ENCODE measurements at places on chromosomes 1 and 21. TPM values are rescaled to one million over a fixed set of nuclear protein-coding genes. Genes with fewer than 3 reads are reported as not detected.

DNA sequence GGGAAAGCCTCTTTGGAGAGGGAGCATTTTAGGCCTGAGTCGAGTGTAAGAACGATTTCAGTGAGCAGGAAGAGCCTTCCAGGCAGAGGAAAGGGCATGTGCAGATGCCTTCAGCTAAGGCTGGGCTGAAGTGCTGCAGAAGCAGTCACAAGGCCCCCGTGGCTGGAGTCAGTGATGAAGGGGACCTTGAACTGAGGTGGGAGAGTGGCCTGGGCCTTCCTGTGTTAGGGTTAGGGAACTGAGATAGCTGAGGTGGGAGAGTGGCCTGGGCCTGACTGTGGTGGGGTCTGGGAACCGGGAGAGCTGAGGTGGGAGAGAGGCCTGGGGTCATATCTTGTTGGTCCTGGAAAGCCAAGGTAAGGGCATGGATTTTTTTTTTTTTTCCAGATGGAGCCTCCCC is 50.9 kb upstream of the ETV3 start:
- no peak for DNase-seq

GRCh38 chr1:78651241-78651640 is 1.6 kb downstream of the IFI44 start:
- DNase-seq = no peak

Gene RGS4
- 0.81 TPM for total RNA-seq

GRCh38 chr1:32933742-32934322 is 30.8 kb downstream of the RNF19B start:
- DNase-seq = no peak

GRCh38 chr1:10867914-10868598 is 71.6 kb upstream of the CASZ1 start:
- no peak for DNase-seq

DNA sequence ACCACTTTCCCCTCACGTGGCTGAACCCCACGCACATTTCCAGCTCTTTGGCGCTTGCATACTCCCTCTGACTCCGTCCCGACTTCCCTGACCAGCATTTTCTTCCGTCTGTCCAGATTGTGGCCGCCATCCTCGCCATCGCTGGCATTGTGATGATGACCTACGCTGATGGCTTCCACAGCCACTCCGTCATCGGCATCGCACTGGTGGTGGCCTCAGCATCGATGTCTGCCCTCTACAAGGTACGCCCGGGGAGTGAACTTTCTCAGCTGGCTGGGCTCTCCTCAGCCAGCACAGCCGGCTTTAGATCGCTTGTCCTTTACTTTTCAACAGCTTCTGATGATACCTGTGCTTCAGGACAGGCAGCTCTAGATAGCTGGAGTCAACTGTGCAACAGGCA is 56.8 kb upstream of the COA6 start:
- DNase-seq = no peak

GRCh38 chr1:51840743-51841461 is 37.6 kb downstream of the NRDC start:
- DNase-seq = no peak

DNA sequence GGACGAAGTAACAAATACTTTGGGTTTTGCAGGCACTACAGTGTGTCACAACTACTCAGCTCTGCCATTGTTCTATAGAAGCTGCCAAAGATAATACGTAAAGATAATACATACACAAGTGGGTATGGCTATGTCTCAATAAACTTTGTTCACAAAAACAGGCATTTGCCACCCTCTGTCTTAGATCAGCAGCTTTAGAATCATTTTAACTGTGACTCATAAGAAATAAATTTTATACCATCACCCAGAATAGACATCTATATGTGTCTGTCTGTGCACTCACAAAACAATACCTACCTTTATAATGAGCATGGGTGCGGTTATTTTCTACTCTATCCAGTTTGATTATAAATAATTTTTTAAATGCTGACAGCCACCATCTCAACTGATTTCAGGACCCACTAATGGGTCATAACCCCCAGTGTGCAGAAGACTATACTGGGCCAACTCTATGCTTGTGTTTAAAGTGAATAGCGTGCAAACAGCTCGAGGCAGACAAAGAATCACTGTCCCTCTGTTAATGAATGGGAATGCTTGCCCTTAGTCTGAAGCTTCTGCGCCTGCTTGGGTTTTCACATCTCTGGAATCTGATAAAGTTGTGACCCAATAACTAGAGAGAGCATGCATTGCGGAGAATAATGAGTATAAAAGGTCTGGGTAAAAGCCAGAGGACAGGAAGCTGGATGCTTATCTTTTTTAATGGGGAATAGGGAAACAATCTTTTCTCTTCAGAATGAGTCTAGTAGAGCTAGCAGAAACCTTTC is 216.2 kb downstream of the PLPP3 start:
- no peak for DNase-seq

GRCh38 chr1:152770411-152770810 is 4.5 kb upstream of the LCE1F start:
- DNase-seq = no peak

DNA sequence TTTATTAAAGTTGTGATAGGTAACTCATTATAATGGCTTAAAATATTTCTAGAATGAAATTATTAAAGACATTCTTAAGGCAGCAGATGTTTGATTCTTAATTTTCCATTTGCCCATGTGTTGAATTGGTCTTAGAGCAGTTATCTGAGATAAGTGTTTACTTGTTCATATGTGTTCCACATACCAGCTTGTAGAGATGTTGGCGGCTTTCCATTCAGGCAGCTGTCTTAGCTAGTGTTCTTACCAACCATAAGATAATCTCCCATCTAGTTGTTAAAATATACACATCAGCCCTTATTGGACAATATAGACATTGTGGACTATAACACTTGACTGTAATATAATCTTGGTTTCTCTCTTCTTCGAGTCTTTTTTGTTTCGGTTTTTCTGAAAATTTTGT is 1372.9 kb upstream of the ADGRL2 start:
- no peak for DNase-seq

Gene C1orf74
- total RNA-seq = 2.6 TPM

Gene FAM20B
- 40.6 TPM for total RNA-seq

DNA sequence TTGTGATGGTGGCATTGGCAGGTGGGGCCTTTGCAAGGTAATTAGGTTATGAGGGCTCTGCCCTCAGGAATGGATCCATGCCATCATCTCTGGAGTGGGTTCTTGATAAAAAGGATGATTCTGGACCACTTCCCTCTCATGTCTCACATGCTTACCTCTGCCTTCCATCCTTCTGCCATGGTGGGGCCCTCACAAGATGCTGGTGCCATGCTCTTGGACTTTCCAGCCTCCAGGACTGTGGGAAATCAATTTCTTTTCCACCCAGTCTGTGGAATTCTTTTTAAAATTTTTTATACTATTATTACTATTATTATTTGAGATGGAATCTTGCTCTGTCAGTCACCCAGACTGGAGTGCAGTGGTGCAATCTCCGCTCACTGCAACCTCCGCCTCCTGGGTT is 57.3 kb downstream of the ACBD3 start:
- no peak for DNase-seq

- no peak for DNase-seq
Measured at GRCh38 chr1:9244501-9245229, 10.1 kb downstream of the H6PD start.

GRCh38 chr1:58864654-58865053 is 80.8 kb upstream of the JUN start:
- DNase-seq = no peak

Gene KRTAP11-1
- total RNA-seq = not detected

- no peak for DNase-seq
Measured at GRCh38 chr1:20725189-20726117, 7.0 kb downstream of the SH2D5 start.

- peak; percentile 79 for DNase-seq
Measured at GRCh38 chr1:40861224-40862003, 749 bp downstream of the CITED4 start.

Gene ALPL
- 11.7 TPM for total RNA-seq

GRCh38 chr1:7490576-7490975 is 280.5 kb upstream of the VAMP3 start:
- DNase-seq = no peak

DNA sequence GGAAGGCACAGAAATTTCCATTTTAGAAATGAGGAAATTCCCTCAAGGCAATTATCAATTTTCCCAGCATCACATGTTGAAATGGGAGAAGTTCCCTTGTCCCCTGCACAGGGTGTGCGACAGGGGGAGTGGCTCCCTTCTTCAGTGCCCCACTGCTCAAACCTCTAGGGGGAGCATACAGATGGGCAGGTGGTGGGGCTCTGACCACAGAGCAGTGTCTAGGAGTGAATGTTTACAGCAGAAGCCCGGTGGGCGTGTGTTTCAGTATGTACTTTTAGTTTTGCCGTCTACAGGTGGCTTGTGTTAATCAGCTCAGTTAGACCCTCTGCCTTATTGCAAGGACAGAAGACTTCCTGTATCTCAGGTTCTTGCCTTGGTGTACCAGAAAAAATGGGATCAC is 493.7 kb upstream of the PLXNA2 start:
- no peak for DNase-seq

DNA sequence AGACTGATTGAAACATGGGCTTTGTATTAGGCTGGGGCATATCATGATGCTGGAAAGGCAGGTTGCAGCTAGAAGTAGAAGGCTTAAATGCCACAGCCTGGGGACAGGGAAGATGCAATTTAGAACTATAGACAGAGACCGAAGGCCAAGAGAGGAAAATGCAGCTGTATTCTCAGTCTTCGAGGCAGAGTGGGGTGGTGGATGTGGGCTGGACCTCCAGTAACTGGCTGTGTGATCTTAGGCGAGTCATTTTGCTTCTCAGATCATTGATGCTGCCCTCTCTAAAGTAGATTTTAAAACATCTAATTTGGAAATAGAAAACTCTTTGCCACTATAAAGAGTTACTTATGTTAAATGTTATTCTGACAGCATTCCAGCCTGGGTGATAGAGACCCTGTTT is 17.7 kb upstream of the SH2D2A start:
- no peak for DNase-seq

Gene RNU1-1
- 2,606 TPM for total RNA-seq

DNA sequence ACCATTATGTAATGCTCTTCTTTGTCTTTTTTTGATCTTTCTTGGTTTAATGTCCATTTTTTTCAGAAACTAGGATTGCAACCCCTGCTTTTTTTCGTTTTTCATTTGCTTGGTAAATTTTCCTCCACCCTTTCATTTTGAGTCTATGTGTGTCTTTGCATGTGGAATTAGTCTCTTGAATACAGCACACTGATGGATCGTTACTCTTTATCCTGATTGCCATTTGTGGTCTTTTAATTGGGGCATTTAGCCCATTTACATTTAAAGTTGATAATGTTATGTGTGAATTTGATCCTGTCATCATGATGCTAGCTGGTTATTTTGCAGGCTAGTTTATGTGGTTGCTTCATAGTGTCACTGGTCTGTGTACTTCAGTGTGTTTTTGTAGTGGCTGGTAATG is 75.6 kb upstream of the ETV3 start:
- no peak for DNase-seq

- DNase-seq = no peak
Measured at GRCh38 chr1:52237430-52237829, 95.5 kb downstream of the ZFYVE9 start.

- DNase-seq = peak; percentile 29
Measured at GRCh38 chr1:217188280-217189237, 442.3 kb downstream of the GPATCH2 start.

Gene GPR157
- total RNA-seq = 29.7 TPM

Gene CRB1
- 0.42 TPM for total RNA-seq

DNA sequence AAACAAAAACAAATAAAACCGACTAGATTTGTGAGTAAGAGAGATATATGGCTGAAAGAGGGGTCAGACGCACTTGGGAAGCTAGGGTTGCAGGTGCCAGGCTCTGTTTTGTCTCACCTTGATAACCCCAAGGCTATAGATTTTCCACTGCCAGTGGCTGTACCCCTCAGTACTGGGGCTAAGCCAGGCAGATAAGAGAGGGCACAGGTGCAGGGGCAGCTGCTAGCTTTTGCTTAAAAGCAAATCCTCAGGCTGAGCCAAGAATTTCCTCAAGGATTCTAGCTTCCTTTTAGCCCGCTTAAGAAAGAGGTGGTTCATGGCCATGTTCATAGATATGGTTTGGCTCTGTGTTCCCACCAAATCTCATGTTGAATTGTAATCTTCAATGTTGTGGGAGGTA is 57.9 kb downstream of the OVGP1 start:
- DNase-seq = no peak

Gene IGSF3
- total RNA-seq = 15.3 TPM

Gene GOLT1A
- 0.29 TPM for total RNA-seq

Gene AUNIP
- total RNA-seq = not detected

GRCh38 chr1:230355128-230355527 is 71.0 kb downstream of the PGBD5 start:
- no peak for DNase-seq

Gene SPATA1
- total RNA-seq = 0.82 TPM

DNA sequence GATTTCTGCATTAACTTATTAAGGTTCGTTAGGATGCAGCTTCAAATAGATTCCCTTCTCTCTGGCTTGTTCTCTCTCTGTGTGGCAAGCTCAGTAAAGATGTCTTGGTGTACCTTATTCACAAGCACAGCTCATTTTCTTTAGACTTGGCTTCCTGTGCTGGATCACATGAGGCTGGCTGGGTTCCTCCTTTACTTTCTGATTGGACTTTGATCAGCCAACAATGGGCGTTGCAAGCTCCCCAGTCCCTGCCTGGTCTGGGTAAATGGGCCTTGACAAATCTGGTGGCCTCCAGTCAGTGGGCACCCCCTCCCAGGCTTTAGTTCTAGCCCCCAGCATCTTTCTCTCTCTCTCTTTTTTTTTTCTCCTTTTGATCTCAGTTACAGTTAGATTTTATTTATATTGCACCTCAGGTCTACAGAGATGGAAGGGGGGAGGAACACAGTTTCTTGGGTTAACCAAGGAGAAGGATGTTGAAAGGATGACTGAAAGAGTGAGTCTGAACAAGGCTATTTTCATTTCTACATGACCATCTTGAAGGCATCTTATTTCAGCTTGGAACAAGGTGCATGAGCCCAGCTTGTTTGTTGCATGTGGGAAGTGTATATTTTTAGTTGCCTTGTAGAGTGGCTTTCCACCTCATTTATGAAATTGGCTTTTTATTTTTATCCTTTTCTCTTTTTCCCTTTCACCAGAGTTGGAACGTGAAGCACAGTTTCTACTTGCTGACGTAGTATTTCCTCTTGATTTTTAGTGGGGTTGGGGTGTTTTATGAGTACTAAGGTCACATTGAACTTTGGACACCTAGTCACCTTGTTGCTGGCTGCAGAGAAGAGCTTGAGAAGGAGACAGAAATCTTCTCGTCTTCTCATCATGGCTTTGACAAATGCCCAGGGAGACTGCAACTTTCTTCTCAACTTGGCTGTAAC is 77.1 kb downstream of the PBX1 start:
- DNase-seq = no peak

- peak; percentile 60 for DNase-seq
Measured at GRCh38 chr1:97006044-97006661, 284.6 kb downstream of the PTBP2 start.

- DNase-seq = no peak
Measured at GRCh38 chr21:25421321-25422028, 185.8 kb downstream of the MRPL39 start.

DNA sequence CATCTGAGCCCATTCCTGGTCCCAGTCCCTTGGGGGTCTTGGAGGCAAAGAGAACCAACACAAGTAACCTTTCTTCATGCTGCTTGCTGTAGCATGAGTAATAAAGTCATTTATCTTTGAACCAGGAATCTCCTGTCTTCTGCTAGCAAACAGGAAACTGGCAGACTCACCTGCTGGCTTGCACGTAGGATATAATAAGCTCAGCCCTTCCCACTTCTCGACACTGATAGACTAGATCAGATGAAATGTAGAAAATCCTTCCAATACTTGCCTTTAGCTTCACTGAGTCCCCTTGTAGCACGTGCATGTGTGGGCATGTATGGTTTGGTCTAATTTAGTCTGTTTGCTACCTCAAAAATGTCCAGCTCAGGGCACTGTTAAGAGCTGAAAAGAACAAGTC is 6.5 kb upstream of the TFF2 start:
- no peak for DNase-seq

Gene LDLRAD1
- total RNA-seq = not detected

- DNase-seq = no peak
Measured at GRCh38 chr1:33944846-33945245, 81.0 kb downstream of the HMGB4 start.

Measured in heart left ventricle (tissue), 16 donors.